AG09309 (cell line): ENCODE measurements at places on chromosomes 1 and 21.

GRCh38 chr1:14788080-14788479 is 189.6 kb downstream of the KAZN start:
- DNase-seq = no peak

- DNase-seq = no peak
Measured at GRCh38 chr21:44498280-44499210, 41.5 kb downstream of the KRTAP10-1 start.

DNA sequence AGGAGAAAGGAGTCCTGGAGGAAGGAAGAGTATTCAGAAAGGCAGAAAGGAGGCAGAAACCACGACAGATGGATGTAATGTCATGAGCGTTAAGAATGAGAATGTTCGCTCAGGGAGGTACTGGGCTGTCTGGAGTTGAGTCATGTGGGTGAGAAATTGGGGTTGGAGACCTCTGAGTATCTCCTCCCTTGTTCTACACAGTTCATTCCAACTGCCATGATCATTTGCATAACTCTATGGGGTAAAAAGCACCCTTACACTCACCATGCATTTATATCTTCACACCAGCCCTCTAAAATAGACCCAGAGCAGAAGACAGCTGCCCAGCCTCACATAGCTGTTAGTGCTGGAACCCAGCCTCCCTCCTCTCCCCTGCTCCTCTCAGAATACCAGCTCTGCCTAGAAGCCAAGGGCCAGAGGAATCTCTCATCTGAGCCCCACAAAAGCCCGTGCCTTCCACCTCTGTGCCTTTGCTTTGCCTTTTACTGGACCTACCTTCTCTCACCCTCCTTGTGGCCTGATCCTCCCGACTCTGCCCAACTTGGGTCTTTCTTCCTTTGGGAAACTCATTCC is 85.2 kb downstream of the BEND5 start:
- no peak for DNase-seq

GRCh38 chr1:2604156-2604843 is 17.7 kb downstream of the PRXL2B start:
- DNase-seq = no peak

- DNase-seq = no peak
Measured at GRCh38 chr1:92511541-92511940, 24.8 kb upstream of the GFI1 start.

- DNase-seq = no peak
Measured at GRCh38 chr21:37367336-37367702, 746 bp downstream of the DYRK1A start.

DNA sequence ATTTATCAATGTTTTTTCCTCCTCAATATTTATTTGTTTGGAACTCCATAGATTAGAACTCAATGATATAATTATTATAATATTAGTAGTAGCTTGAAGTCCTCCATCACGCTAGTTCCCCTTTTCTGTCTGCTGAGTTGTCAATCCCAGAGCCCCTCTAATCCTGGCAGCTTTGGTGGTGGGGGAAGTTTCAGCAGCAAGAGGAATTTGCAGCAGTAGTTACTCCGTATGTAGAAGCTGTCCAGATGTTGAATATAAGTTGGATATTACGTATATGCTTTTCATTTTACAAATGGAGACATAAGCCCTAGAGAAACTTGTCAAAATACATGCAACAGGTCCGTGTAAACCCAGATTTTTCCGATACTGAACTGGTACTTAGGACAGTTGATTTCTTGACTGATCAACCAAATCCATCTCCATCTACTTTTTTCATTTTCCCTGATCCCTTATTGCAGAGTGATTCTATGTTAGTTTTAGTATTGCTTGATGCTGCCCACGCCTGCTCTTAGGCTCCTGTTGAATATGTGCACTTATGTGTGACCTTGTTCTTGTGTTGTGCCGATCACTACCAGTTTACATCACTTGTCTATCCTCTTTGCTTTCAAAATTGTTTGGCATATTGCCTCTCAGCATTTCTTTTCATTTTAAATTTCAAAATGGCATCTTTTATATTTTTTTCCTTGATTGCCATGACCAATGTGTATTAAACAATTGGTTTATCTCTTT is 28.1 kb downstream of the SMAP2 start:
- no peak for DNase-seq

DNA sequence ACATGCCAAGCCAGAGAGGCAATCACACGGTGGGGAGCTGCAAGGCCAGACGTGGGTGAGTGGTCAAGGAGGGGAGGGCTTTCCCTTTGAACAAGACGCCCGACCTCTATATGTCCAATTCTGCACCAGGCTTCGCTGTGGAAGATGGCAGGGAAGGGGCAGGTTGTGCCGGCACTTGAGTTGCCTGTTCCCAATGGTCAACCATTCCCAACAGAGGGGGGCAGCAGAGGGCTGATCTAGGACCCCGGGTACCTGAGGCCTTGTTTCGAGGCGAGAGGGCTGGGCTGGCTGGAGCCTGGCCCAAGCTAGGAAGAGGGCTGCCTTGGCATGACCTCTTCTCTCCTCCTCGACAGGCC is 64.9 kb downstream of the TMEM53 start:
- DNase-seq = no peak

DNA sequence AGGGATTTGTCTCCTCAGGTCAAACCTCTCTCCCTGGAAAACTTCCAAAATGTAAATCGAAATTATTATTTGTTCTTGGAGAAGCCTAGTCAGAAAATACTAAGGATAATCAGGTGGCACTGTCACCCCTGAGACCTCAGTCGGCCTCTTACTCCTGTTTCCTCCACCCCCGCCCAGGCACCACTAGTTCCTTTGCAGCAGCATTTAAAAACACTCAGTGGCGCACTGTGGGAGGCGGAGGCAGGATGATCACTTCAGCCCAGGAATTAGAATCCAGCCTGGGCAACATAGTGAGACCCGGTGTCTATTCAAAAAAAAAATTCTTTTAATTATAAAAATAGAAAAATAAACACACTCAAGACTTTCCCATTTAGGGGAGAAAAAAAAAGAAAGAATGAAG is 18.0 kb upstream of the IFNAR2 start:
- DNase-seq = no peak

GRCh38 chr1:203227371-203228083 is 1.9 kb downstream of the CHIT1 start:
- DNase-seq = no peak

- peak; percentile 89 for DNase-seq
Measured at GRCh38 chr21:42002421-42002958, 7.7 kb downstream of the ZBTB21 start.

GRCh38 chr1:75426688-75427087 is 184.2 kb downstream of the SLC44A5 start:
- DNase-seq = no peak

- no peak for DNase-seq
Measured at GRCh38 chr1:208606959-208607358, 362.8 kb upstream of the PLXNA2 start.

DNA sequence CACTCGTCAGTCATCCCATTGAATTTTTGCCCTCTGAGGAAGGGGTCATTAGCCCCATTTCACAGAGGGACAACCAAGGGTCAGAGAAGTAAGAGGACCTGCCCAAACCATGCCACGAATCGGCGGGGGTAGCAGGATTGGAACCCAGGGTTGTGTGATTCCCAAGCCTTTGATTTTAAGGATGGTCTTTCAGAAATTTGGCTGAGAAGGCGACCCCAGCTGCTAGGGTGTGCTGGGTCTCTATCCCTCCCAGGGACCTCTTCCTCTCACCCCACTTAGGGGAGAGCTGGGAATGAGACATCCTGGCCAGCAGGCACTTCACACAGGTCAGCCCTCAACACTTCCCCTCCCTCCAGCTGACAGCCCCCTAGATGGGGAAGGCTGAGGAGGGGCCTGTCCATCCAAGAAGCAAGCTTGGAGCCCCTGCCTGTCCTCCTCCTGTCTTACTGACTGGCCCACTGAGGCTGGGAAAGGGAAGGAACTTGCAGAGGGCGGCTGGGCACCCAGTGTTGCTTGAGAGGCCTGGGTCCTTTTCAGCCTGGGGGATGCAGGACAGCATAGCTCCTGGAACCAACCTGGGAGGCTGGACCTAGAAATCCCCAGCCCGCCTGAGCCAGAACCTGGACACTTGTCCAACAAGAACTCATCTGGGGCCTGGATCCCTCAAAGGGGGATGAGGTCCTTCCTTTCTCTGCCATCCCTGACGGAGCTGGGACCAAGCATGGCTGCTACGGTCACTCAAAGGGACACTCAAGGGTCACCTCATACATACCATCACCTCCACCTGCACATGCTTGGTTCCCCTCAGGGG is 1.7 kb downstream of the SDC3 start:
- DNase-seq = no peak

- no peak for DNase-seq
Measured at GRCh38 chr1:117014209-117014608, 12.6 kb downstream of the CD101 start.

DNA sequence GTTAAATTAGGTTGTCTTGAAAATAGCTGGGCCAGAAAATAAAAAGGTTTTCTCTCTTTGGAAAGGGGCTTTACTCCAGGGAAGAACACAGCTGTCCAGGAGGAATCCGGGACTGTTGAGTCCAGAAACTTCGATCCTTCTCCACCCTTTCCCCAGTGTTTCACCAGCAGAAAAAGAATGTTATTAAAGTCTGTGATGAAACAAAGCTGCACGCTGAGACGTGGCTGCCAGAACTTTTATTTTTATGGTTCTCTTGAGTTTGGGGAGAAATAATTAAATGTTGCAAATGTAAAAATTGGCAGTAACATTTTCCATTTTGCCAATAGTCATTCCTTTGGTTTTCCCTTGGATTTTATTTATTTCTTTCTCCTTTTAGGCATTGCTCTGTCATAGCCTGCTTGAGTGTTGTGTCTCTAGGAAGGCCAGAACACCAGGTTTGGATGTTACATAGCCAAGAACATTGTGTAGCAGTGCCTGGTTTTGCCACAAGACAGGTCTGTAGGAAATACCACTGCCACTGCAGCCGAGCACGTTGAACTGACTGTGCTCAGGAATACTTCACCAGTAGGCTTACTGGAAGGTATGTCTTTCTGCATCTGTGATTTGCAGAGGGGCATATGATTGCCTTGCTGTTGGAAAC is 87.4 kb downstream of the ROR1 start:
- peak; percentile 34 for DNase-seq

DNA sequence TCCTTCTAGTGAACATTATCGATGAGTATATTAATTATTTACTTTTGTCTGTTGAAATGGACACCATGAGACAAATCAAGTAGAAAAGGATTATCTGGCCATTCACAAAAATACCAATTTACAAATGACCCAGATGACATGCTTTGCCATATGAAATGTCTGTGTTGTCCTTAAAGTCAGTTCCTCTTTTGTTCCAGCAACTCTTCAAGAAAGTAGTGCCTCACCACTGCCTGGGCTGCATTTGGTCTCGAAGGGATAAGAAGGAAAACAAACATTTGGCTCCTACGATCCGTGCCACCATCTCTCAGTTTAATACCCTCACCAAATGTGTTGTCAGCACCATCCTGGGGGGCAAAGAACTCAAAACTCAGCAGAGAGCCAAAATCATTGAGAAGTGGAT is 79.6 kb downstream of the RGL1 start:
- DNase-seq = no peak

- DNase-seq = no peak
Measured at GRCh38 chr1:179785031-179785431, 41.9 kb downstream of the FAM163A start.

- DNase-seq = no peak
Measured at GRCh38 chr1:184241446-184241845, 145.4 kb upstream of the C1orf21 start.

DNA sequence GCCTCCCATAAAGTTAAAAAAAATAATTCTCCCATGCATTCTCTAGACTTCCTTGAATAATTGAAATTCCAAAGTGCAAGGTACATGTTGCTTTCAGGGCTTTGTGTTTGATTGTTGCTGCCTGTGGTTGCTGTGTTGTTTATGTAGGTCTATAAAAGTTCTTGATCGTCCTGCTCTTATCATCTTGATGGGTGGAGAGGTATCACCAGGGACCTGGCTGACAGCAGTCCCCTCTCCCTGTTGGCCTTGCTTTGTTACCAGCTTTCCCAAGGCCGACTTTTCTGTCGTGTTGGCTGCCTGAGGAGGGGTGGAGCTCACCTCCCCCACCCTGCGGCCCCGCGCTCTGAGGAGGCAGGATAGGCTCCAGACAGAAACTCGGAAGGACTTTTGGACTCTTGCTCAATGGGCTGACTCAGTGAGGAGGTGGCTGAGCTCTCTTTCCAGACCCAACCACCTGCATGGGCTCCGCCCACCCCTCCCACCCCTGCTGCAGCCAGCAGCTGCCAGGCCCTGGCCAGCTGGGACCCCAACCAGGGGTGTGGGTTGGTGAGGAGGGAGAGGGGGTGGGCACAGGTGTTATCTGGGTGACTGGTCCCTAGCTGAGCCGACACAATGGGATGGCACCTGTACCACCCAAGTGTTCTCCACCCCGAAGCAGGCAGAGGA is 2.0 kb downstream of the INAVA start:
- no peak for DNase-seq

DNA sequence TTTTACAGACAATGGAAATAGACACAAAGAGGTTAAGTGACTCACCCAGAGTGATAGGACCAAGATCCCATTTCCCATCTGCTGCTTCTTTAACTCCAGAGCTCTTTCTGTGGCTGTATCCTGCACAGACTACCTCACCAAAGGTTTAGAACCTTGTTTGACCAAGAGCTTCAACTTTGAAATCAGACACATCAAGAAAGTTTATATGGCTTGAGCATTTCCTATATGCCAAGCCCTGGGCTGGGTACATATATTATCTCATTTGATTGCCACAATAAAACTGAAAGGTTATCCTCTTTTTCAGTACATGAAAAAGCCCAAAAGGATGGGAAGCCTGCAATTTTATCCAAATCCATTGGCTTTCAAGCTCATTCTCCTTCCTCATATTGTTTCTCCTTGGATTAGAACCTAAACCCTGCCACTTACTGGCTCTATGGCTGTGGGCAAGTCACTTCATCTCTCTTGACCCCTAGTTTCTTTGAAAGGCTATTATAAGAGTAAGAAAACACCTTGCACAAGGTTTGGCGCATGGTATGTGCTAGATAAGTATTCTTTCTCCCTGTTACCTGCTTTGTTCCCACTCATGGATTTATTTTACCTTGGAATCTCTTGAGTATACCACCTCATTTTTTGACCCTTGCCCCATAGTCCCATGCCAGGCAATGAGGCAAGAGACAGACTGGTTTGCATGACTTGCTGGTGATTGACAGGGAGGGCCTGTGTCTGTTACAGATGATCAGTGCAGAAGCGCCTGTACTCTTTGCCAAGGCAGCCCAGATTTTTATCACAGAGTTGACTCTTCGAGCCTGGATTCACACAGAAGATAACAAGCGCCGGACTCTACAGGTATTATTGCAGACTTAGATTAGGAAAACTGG is 34.5 kb upstream of the KCNQ4 start:
- no peak for DNase-seq

- DNase-seq = no peak
Measured at GRCh38 chr1:29896791-29897714, 660.7 kb downstream of the PTPRU start.

DNA sequence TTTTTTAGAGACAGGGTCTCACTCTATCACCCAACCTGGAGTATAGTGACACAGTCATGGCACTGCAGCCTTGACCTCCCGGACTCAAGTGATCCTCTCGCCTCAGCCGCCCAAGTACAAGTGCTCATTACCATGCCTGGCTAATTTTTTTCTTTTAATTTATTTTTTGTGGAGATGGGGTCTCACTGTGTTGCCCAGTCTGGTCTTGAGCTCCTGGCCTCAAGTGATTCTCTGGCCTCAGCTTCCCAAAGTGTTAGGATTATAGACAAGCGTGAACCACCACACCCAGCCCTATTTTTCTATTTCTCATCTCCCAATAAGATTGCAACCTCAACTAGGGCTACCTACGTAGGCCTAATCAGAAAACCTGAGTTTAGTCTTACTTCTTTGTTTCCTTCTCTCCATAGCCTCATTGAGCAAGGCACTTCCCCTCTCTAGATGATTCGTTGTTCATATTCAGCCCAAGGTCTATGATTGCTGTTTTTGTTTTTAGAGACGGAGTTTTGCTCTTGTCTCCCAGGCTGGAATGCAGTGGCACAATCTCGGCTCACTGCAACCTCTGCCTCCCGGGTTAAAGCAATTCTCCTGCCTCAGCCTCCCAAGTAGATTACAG is 1.1 kb upstream of the KPNA6 start:
- no peak for DNase-seq
